Neural progenitor cell (in vitro differentiated cells): ENCODE measurements at places on chromosomes 7 and 10.

DNA sequence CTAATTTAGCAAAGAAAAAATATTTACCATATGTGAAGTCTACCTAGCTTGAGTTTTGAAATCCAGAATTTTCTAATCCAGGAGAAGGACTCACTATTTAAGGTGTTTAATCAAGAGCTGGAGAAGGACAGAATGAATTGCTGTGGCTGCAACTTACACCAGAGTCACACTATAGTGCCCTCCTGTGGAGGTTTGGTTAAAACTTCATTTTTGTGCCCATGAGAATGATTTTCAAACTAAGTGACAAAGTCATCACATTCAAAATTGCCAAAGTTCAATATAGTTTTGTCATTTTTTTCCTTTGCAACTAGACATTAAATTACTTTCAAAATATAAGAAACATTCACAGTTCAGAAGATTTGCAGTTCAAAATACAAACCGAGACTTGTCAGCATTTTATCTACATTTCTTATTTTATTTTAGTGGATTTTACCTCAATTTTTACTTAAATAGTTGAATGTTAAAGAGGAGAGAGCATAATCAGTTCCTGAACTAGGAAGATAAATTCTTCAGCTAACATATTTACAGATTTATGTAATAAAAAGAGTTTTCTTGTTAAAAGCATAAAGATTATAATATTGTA lies 70.7 kb downstream of the CABCOCO1 start:
- peak; percentile 61 for DNase-seq

DNA sequence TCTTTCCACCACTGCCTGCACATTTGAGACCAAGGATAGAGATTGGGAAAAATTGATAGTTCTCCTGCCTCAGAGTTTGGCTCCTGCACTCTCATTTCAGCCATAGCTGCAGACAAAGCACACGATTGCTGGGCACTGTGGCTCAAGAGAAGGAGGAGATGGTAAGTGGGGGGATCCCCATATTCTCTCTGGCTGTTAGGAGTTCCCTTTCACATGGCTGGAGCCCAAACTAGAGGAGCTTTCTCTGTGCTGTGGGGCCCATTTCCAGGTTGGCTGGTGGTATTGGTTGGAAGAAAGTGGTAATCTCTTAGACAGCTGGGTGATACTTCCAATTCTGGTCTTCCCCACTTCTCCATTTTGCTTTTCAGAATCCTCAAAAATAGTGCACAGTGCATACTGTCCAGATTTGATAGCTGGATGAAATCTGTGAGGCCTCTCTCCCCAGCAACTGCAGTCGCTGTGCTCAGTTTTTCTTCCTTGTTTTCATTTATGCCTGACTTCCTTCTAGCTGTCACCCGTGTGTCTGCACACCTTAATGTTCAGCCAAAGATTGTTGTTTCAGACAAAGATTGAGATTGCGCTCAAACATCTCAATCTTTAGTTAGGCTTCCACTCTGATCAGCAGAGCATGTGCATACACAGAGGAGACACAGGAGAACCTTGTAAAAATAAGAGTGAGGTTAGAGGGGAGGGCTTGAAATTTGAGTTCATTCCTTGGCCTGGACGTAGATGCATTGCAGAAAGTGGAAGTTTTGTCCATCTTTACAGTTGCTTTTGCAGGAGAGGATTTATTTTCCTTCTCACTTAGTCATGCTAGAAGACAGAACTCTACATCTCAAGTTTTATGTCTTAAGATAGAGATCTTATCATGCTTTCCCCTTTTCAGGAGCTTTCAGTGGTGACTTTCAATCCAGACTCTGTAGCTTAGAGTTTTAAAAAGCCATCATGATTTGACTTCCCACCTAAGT lies 28.6 kb downstream of the RABGEF1 start:
- DNase-seq, result no peak

GRCh38 chr7:45869426-45869825 lies 3.5 kb downstream of the CCDC201 start:
- no peak for DNase-seq

- DNase-seq, result no peak
Observed at GRCh38 chr7:15874774-15875173, 188.3 kb upstream of the MEOX2 start.

- no peak for DNase-seq
Observed at GRCh38 chr7:132609222-132609621, 33.0 kb upstream of the PLXNA4 start.

DNA sequence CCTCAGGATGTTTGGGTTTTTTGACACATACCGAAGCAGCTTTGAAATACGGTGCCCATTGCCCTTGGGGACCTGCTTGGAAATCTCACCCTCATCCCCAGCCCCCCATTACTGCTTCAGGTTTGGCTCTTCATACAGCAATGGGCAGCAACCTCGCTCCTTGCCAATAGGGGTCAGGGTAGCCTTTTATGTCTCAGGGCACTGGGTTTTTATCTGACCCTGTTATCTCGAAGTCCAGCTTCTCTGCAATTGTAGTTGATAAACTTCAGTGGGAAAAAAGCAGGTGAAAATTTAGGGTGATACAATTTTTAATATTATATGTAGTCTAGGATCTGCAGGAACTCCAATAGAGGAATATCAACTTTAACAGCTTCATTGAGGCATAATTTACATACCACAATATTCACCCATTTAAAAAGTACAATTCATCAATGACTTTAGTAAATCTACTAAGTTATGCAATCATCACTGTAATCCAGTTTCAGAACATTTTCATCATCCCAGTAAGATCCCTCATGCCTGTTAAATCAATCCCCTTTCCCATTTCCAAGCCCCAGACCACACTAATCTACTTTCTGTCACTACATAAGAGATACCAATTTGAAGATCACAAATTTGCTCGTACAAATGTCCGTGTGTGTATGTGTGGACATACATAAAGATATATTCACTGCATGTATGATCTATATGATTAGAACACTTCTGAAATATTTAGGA lies 386.2 kb downstream of the KCNMA1 start:
- DNase-seq, result peak; percentile 73

DNA sequence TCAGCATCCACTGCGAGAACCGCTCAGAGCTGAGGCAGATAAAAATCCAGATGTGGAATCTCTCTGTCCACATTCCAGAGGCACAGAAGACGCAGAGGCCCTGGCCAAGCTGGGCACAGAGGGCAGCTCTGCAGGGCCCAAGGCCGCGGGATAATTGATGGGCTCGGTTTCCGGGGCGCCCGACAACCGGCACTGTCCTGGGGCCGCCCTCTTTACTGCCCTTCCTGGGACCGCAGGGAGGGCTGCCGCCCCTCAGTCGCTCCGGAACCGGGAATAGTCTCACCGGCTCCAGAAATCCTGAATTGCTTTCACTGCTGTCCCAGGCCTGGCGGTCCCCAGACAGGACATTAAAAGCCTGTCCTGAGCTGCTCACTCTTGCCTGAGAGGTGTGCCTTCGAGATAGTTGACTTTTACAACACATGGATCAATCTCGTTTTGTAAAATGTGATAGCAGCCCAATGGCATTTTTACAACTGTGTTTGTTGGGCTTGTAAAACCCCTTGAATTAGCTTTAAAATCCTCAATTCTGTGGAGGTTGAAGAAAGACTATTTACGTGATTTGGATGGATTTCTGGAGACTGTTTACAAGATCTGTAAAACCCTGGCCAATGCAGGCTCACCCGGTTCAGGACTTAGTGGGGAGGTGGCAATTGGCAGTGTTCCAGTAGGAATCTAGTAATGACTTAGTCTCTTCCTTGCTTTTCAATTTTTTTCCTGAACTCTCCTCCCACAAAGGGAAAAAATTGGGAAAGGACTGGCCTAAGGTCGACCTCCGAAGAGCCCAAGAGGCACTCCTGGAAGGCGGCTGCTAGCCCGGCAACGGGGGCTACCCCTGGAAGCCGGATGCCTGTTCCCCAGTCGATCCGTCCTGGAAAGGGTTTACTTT lies 1.4 kb upstream of the HOXA6 start:
- DNase-seq, result no peak

DNA sequence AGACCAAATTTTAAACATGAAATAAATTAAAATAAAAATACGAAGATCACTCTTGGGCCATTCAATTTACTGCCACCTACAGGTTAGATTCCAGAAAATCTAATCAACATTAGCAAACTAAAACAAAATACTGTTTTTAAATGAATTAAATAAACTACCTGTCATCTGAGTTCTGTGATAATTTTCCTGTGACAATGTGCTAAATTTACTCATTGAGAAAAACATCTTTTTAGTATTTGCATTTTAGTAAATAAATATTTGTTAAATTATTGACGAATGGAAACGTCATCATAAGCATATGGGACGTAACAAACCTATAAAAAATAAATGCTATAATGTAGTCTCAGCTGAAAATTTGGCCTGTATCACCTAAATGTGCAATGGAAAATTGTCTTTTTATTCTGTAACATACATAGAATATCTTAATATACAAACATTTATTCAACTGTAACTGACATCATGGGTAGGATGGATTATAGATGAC lies 72.1 kb downstream of the ITGB8 start:
- no peak for DNase-seq

DNA sequence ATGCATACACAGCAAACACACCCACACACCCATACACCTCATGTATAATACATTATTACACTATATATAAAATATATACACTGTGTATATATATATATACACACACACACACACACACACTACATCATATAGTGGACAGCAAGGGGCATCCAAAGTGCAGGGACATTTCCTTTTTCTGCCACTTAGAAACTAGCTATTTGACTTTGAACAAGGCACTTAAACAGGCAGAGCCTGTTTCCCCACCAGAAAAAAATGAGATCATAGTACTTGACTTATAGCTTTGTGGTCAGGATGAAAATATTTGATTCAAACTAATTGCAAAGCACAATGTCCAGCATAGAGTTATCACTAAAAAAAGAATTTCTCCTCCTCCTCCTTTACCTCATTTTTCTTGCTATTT lies 254.3 kb upstream of the NPVF start:
- DNase-seq, result no peak

DNA sequence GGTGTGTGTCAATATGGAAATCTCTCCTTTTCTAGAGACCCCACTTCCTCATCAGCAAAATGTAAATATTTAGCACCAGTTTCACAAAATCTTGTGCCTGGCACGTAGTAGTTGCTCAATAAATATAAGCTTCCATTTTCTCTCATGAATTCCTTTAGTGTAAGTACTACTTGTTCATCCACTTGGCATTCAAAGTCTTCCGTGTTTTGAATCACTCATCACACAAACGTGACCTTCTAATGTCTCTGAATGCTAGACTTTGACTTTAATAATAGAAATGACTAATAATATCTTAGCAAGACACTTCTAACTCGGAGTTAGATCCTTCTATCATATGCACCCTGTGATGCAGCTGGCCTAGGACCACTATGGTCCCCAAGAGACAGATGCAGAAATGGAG lies 168.7 kb upstream of the ZNF32 start:
- no peak for DNase-seq

DNA sequence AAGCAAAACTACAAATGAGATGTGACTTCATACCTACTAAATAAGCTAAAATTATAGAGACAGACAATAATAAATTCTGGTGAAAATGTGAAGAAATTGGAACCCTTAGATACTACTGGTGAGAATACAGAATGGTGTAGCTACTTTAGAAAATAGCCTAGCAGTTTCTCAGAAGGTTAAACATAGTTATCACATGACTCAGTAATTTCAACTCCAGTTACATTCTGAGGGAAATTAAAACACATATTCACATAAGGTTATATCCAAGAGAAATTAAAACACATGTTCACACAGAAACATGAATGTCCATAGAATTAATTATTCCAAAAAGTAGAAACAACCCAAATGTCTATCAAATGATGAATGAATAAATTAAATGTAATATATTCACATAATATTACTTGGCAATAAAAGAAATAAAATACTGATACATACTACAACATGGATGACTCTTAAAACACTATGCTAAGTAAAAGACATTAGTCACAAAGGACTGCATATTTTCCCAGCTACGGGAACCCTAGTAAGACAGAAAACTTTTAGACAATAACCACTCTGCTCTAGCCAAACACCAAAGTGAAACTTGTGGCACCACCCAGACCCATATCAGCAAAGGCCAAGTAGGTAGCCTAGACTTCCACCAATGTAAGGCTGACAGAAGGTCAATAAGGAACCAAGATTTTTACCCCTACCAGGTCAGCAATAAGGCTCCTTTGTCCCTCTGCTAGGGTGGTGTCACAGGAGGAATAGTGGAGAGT lies 25.1 kb downstream of the SLC25A40 start:
- DNase-seq, result no peak

GRCh38 chr7:20783700-20784387 lies 2.8 kb downstream of the SP8 start:
- peak; percentile 70 for DNase-seq

- no peak for DNase-seq
Observed at GRCh38 chr7:55348502-55348901, 16.6 kb upstream of the LANCL2 start.

DNA sequence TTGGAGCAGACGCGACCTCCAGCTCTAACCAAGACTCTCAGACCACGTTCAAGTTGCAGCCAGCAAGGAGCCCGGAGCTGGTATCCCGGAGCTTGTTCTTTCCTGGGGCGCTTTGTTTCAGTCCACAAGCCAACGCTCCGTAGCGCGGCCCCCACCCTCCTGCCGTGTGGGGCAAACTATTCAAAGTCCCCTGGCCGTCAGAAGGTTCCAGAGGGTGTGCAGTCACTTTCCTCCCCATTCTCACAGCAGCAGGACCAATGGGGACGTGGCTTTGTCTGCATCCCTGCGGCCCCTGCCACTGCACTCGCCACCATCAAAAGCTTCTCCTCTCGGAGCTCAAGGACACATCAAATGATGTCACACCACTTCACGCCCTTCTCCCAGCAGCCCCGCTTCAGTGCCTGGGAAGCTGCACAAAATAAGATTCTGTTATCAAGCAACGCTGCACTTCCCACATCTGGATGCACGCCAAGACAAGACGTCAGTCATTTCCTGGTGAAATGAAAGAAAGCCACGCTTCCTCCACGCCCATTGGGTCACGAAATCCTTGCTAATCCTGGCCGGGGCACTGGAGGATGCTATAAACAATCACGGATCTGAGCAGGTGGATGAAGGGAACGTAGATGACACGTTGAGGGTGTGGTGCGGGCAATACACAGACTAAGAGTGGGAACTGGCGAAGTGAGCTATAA lies 348.2 kb downstream of the PTPRN2 start:
- no peak for DNase-seq

DNA sequence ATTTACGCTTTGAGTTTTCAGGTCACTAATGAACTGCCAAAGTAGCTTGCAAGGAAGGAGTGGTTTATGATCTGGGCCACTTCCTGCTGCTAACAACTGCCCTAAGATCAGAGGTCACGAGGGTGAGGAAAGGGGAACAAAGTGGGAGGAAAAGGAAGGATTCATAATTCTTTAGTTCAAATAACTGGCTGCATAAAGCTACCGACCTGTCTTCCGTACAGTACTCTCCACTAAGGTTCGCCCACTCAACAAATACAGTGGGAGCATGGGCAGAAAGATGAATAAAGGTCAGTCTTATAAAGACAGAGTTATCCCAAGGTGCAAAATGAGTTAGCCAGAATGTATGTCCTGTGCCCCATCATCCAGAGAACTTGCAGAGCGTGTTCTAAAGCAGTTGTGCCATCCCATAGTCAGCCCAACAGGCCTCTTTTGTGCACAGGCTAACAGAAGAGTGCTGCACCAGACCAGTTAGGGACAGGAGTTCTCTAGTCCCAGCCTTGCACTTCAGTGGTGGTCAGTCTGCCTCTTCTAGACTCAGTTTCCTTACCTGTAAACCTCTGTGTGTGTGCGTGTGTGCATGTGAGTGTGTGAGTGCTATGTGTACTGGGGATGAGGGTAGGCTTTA lies 65.9 kb downstream of the CREB3L2 start:
- no peak for DNase-seq

GRCh38 chr10:66843396-66843795 lies 82.4 kb upstream of the LRRTM3 start:
- DNase-seq, result no peak

- DNase-seq, result peak; percentile 55
Observed at GRCh38 chr10:89563861-89564478, 28.6 kb upstream of the SLC16A12 start.
